Activated CD4-positive, alpha-beta T cell treated with anti-CD3 and anti-CD28 coated beads, Interleukin-2, amount 10 ng/mL, durations not matched to agents 24 days and 14 days (primary cell): ENCODE measurements at places on chromosomes 16 and 17. TPM values are rescaled to one million over a fixed set of nuclear protein-coding genes. Genes with fewer than 3 reads are reported as not detected.

KIF18B gene
- total RNA-seq: 42.1 and 42.7 TPM in 2 replicates

KRT32 gene
- total RNA-seq: not detected in 2 replicates

CHD9NB gene
- 0.14 and 0.16 TPM in 2 replicates for total RNA-seq

TSPAN10 gene
- total RNA-seq: 0.14 and 0.37 TPM in 2 replicates

KCNH6 gene
- total RNA-seq: not detected in 2 replicates

MILR1 gene
- 0.28 TPM in 1 of 2 replicates, not detected in the other for total RNA-seq

NOXO1 gene
- 0.56 TPM in 1 of 2 replicates, not detected in the other for total RNA-seq

OR2C1 gene
- not detected in 2 replicates for total RNA-seq

SGCA gene
- total RNA-seq: 0.30 TPM in 1 of 2 replicates, not detected in the other

NT5C3B gene
- 46.2 and 47.3 TPM in 2 replicates for total RNA-seq

SNF8 gene
- 143 and 147 TPM in 2 replicates for total RNA-seq

ZNF778 gene
- 6.0 and 9.8 TPM in 2 replicates for total RNA-seq

CA4 gene
- not detected in 2 replicates for total RNA-seq

CA7 gene
- 0.28 and 0.56 TPM in 2 replicates for total RNA-seq
